ENCODE measurements at places on chromosomes 12 and 14. TPM values are rescaled to one million over a fixed set of nuclear protein-coding genes. Genes with fewer than 3 reads are reported as not detected.
A peak's percentile ranks its signal among the peaks of the same experiment; 100 is the strongest.

The MANSC4 gene
- total RNA-seq, result not detected

DNA sequence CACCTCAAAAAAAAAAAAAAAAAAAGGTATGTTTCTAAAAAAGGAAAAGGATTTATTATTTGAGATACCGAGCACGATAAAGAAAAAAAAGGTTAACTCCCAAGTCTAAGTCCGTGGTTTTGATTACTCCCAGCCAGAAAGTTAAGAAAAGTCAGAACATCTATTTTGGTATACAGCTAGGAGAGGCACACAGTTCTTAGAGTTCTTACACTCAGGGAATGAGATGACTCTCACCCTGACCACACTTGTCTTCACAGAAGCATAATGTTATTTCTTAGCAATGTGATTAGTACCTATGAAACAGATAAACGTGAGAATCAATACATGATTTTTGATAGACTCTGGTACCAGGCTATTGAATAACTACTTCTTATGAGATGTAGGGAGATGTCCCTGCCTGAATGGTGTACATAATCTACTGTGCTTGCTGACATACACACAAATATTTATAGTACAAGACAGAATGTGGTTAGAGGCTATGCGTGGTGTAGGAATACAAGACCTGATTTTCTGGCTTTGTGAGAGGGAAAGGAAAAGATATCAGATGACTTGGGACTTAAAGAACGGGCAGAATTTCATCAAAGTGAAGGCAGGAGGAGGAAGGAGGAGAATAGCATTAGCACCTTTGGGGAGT lies 31.6 kb downstream of the LIMA1 start:
- DNase-seq, result no peak

- DNase-seq, result no peak
Measured at GRCh38 chr14:53520078-53520928, 367.2 kb upstream of the DDHD1 start.

DNA sequence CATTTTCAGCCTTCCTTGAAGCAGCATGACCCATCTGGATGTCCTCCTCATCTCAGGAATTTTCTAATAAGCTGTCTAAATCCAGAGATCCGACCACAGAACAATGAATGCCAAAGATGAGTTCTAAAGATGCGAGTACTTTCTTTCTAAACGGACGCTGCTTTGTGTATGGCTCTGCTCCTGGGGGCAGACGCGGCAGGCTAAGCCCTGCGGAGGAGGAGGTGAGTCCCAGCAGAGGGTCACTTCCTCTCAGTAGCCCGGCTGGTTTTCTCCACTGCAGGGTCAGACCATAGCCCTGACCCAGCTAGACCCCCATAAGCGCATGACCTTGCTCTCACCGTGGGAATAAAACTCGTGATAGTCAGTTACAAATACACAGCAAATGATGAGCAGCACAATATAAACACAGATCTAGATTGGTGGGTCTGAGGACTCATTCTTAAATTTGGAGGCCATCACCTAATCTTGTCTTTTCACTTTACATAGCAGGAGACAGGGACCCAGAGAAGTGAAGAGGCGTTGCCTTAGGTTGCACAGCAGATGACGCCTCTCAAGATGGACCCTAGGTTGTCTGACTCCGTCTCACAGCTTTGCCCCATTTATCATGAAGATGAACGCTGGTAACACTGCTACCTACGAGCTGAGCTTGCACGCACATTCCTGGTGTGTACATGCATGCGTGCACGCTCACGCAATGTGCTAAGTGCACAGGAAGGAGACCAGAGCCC lies 16.6 kb downstream of the SSH1 start:
- peak; percentile 67 for DNase-seq

GRCh38 chr12:131764738-131765137 lies 53.8 kb downstream of the SFSWAP start:
- DNase-seq, result no peak

DNA sequence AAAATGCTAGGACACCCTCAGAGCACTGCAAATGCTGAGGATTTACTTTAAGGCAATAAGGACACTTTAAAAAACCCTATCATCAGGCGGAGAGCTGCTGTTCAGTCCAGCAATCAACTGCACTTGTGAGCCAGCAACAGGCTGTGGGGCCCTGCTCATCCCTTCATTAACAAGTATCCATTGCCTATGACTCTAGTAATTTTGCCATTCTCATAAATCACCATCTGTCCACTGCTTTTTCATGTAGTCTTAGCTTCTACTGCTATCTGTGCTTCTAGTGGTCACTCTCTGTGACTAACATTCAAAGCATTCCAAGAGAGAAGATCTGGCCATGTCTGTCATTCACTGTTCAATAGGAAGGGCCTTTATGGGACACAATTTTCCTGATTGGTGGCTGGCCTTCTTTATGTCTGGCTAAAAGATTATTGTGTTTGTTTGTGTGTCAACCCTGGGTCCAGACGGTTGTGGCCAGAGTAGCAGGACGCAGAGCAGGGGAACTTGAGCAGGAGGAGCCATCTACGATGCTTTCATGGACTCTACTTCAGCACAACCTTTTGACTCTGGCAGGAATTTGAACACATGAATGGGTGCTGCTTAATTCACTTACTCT lies 3.6 kb upstream of the KRAS start:
- DNase-seq, result no peak

- no peak for DNase-seq
Measured at GRCh38 chr12:22160396-22161003, 114.5 kb downstream of the CMAS start.

DNA sequence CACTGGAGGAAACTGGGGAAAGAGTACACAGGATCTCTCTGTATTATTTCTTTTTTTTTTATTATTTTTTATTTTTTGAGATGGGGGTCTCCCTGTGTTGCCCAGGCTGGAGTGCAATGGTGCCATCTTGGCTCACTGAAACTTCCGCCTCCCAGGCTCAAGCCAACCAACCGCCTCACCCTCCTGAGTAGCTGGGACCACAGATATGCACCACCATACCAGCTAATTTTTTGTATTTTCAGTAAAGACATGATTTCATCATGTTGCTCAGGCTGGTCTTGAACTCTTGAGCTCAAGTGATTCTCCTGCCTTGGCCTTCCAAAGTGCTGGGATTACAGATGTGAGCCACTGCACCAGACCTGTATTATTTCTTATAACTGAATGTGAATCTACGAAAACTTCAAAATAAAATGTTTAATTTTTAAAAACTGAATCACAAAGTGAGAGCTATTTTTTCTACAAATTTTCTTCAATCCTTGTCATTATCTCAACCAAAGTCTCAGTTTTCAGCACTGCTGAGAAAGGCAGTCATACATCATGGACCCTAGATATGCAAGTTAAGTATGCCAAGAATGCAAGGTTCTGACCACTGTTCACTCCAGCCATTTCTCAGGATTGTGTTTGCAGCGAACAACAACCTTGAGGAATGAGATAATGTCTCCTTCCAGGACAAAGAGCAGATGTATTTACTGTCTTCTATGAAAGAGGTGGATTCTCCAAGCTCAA lies 2.4 kb downstream of the EAPP start:
- no peak for DNase-seq

- peak; percentile 33 for DNase-seq
Measured at GRCh38 chr12:509500-509899, 49.8 kb downstream of the B4GALNT3 start.

DNA sequence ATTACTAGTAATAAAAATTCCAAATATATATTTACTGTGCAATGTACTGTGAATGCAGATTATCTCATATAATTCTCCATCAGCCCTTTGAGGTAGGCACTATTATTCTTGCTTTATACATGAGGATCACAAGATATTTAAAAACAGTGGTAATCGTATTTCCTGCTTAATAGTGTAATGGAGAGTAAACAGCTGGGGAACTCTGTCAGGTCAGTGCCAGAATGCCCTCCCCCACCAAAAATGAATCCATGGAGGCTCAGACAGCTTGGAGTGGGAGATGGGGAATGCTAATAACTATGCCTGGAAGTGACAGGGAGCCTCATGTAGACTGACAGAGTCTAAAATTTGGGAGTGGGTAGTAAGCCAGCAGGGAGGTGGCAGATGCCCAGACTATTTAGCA lies 153.6 kb downstream of the PAH start:
- no peak for DNase-seq
